ENCODE measurements at places on chromosomes 4 and X.

GRCh38 chr4:116397714-116398113 is 687.7 kb downstream of the TRAM1L1 start:
- DNase-seq: no peak

GRCh38 chr4:141711211-141711610 is 74.8 kb downstream of the IL15 start:
- no peak for DNase-seq

- DNase-seq: no peak
Observed at GRCh38 chr4:118372251-118372650, 19.4 kb upstream of the PRSS12 start.

GRCh38 chrX:119887721-119888425 is 7.8 kb upstream of the AKAP14 start:
- DNase-seq: no peak

DNA sequence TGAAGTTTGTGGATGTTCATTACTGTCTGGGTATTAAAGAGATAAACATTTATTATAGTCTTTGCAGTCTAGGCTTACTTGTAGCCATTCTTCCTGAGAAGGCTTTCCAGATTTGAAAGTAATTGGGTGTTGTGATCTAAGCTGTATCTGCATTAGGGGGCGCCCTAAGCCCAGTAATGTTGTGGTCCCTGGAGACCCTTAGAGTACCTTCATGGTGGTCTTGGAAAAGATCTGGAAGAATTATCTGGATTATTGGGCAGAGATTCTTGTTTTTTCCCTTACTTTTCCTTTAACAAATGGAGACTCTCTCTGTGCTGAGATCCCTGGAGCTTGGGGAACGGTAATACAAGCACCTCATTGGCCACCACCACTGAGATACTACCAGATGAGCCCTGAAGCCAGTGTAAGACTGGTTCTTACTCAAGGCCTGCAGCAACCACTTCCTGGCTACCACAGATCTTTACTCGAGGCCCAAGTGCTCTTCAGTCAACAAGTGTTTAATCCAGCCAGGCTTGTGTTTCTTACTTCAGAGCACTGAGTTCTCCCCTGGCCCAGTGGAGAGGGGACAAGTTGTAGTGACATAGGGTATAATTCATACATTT is 63.1 kb downstream of the RTL3 start:
- no peak for DNase-seq

DNA sequence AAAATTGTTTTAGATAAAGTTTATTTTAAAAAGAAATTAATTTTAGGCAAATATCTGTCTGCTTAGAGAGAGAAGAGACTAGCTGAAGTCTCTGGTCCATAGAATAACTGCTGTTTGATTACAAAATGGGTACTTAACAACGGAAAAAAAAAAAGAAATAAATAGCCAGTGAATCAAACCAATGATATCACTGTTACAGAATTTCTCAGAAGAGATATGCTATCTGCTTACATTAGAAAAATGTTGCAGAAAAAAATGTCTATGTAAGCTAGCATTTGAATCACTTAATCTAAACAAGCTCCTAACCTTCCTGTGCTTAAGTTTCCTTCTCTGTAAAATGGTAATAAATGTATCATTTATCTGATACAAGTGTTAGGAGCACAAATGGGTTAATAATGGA is 189.9 kb downstream of the IL15 start:
- no peak for DNase-seq

- no peak for DNase-seq
Observed at GRCh38 chr4:184364100-184364921, 110.0 kb downstream of the IRF2 start.

GRCh38 chrX:101668143-101668542 is 8.5 kb upstream of the ARMCX2 start:
- DNase-seq: no peak

GRCh38 chrX:72121383-72121782 is 10.3 kb downstream of the RTL5 start:
- peak; percentile 31 for DNase-seq

All from fibroblast of skin of left quadriceps (primary cell).